ENCODE measurements at places on chromosomes 13 and 19.

DNA sequence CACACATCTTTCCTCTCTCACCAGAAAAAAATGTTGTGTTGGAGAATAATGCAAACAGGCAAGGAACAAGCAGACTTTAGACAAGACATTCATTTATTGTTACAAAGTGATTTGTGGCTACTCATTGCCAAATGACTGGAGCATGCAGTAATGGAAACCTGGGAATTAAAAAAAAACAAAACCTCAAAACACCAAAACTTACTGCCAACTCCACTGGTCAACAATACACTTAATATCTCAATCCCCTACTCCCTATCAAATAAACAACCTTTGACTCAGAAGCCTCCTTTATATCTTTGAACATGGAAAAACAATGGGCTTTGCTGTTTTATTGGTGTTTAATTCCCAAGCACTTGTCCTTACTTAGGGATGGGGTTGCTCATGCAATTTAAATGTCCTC, 112.8 kb downstream of the POSTN start:
- no peak for DNase-seq

DNA sequence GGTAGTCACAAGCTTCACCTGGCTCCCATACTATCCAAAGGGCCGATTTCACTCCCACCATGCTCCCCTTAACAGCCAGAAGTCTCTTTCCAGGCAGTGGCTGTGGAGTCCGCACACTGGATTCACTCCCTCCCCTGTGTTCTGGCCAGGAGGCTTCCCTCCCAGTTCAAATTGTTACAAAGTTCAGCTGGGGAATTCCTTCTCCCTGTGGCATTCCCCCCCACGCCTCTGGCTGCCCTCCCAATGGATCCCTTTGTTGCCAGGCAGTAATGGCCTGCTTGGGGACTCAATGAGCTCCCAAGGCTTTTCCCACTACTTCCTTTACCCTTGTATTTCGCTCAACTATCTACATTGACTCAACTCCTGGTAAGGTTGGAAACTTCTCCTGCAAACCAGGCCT, 1921.4 kb upstream of the PCDH20 start:
- no peak for DNase-seq

DNA sequence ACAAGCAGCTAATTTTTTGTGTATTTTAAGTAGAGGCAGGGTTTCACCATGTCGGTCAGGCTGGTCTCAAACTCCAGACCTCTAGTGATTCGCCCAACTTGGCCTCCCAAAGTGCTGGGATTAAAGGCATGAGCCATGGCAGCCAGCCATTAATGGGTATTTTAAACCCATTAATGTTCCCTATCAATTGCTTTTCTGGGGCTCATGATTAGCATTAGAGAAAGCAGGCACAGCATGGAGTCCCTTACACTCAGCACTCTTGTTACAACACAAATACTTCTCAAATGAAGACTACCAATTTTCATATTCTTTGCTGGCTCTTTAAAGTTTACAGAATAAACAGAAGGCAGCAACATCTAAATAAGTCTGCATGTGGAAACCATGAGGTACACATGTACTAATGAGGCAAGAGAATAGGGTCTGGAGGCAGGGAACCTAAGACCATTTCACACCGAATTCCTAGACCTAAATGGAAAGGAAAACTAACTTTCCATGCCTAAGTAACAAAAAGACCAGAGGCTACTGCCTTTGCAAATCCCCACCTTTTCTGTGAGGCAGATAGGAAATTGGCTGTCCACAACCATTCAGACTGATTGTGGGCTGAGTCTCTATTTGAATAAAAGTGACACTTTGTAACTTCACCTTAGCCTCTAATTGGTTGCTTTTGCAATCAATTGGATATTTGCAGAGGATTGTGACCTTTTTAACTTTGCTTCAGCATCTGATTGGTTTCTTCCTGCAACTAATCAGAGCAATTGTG, 21.2 kb downstream of the ZNF675 start:
- no peak for DNase-seq

- no peak for DNase-seq
These were observed 13.4 kb downstream of the TM6SF2 start for GRCh38 chr19:19259741-19260140.

DNA sequence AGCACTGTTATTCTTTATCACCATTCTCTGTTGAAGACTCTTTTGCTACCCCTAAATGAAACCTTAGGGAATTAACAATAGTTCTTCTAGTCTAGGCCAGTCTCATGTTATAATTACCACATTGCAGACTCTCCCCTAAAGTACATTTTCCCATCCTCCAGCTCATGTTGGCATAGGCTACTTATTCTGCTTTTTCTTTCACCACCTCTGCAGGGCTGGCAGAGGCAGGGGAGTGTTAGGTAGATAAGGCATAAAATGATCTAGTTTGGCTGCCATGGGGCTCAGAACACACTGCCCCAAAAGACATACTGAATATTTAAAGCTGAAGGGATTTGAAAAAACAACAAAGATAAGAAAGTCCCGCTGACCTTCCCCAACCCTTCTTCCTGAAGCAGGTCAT, 82.7 kb upstream of the RFC3 start:
- no peak for DNase-seq

DNA sequence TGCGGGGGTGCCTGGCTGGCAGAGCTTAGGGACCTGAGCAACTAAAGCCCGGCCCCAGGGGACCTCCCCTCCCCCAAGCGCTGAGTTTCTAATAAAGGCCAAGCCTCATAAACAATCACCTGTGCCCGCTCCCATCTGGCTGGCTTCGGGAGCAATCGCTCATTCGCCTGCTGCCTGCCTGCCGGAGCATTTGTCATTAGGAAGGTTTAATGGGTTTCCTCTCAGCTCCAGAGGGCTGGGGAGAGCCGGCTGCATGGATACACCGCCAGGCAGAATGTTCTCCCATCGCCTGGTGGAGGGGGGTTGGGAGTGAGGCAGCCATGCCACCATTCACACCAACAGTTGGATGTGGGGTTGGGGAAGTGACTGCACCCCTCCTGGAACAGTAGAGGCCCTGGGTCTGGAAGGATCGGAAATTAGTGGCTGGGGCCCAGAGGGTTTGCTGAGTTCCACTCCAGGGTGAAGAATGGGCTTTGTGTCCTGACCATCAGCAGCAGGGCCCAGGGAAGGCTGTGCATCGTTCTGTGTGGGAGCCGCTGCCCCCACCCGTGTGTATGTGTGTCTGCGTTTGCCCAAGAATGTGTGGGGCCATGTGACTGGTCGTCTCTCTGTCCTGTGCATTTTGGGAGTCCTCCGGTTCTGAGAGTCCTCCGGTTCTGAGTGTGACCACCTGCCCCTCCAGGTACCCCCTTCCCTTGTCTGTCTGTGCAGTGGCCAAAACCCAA, 15.3 kb downstream of the PIN1 start:
- DNase-seq = no peak

DNA sequence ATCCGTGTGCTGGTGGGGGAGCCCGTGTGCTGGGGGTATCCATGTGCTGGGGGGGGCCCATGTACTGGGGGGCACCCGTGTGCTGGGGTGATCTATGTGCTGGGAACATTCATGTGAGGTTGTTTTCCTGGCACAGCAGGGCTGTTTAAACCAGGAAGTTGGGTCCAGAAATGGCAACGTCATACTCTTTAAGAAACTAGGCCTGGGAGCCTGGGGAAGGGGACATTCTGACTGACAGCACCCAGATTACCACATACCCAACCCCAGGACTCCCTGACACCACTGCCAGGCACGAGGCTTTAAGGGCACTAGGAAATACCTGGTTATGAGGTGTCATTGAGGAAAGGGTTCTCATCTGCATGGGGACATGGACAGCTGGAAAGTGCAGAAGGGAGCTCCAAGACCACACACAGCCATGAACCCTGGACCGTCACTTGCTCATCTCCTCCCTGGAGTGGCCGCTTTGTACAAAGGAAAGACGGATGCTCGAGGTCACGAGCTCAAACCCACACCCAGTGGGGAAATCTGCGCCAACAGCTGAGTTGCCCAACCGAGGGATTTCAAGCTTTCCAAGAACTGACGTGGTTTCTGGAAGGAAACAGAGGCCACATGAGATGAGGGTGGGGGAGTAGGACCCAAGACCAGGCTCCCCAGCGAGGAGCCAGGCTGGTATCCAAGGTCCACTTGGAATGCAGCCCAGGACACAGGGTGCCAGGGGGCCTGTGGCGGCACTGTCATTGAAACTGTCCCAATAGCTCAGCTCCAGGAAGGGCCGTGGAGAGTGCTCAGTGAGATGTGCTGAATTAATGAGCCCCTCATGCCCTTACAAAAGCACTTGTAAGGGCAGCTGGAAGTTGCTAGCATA, 40.9 kb downstream of the RAB20 start:
- DNase-seq = peak; percentile 93

DNA sequence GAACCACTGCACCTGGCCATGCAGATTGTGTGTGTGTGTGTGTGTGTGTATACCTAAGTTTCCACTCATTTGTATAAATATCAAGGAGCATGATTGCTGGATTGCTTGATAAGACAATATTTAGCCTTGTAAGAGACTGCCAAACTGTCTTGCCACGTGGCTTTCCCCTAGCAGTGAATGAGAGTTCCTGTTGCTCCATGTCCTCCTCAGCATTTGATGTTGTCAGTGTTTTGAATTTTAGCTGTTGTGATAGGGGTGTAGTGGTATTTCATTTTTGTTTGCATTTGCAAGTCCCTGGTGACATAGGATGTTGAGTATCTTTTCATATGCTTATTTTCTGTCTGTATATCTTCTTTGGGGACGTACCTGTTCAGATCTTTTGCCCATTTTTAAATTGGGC, 99.0 kb upstream of the ZNF536 start:
- DNase-seq = no peak

DNA sequence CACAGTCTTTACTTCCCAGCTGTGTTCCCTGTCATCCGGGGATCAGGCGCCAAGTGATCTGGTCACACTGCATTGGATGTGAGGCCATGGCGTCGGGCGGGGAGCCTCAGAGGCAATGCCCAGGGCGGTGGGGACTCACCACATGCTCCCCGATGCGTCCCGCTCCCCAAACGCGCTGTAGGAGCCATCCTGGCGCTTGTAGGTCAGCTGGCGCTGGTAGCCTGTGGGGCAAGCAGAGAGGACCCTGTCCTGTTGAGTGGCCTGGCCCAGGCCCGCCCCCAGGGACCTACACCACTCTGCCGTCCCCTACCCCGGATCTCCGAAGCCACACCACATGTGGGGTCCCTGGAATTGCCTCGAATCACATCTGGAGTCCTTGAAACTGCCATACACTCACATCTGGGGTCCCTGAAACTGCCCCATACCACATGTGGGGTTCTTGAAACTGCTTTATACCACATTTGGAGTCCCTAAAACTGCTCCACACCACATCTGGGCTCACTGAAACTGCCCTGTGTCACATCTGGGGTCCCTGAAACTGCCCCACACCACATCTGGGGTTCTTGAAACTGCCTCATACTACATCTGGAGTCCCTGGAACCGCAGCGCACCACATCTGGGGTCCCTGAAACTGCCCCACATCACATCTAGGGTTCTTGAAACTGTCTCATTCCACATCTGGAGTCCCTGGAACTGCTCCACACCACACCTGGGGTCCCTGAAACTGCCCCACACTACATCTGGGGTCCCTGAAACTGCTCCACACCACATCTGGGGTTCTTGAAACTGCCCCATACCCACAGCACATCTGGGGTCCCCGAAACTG, 33.2 kb downstream of the F2RL3 start:
- DNase-seq = no peak

Data from DMS79 (cell line).